Chondrocyte (in vitro differentiated cells): ENCODE measurements at places on chromosomes 3 and 15.

DNA sequence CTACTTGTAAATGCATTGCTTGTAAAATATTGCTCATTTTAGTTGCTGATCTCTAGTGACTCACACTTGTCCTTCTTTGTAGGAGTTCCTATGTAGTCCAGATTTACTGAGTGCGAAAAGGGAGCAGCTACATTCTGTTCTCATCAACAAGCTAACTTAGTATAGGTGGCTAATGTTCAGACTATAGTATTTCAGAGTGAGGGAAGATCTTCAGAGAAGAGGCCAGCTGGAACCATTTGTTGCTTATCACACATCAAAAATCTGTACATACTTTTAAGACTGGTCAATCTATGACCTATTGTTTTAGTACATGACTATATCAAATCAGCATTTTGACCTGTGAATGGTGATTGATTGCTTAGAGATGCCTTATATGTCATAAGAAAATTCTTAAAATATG is 71.3 kb upstream of the THSD4 start:
- DNase-seq: no peak

DNA sequence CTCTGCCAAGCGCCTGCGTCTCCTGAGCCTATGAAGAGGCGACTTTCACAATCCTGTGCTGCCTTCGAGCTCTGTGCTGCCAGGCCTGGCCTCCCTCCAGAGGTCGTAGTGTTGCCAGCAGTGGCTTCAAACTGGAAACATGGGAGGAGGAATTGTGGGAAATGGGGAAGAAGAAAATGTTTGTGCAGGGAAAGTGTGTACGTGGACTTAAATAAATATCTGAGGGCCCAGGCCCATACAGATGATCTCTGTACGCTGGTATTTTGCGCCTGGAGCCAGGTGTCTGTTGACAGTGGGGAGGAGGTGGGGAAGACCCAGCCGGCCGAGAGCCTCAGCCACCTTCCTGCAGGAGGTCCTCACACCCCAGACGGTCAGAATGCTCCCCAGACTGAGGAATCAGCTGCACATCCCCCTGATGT is 44.6 kb downstream of the ZBTB38 start:
- DNase-seq: no peak

DNA sequence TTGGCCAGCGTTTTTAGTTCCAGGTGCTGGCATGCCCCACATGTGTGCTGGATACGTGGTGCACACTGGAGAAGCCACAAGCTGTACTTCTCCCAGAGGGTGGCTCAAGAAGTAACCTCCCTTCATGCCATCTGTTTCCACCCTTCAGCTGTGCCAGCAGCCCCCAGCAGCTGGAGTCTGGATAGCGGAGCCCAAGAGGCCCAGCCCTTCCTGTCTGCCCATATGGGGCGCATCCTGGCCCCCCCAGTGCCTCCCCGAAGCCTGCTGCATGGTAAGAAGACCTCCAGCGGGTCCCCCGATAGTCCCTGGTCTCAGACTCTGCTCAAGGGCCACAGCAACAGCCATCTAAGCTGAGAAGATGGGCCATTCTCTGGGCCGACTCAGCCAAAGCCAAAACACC is 5.8 kb upstream of the MANF start:
- DNase-seq: no peak

DNA sequence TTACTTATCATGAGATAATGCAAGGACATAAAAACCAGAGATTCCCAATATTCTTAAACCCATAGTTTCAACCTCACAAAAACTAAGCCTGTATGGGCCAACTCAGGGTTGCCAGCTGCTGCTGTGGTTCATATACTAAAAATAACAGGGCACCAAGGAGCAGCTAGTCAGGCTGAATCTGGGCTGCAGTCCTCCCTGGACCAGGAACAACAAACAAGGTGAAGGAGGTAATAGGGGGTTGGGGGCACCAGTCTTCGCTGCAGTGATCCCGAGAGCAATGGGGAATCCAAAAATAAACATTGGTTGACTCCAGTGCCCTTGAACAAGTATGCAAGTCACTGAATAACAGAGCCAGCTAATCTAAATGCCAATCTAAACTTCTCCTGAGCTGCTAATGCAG is 108.9 kb downstream of the MECOM start:
- DNase-seq: no peak

DNA sequence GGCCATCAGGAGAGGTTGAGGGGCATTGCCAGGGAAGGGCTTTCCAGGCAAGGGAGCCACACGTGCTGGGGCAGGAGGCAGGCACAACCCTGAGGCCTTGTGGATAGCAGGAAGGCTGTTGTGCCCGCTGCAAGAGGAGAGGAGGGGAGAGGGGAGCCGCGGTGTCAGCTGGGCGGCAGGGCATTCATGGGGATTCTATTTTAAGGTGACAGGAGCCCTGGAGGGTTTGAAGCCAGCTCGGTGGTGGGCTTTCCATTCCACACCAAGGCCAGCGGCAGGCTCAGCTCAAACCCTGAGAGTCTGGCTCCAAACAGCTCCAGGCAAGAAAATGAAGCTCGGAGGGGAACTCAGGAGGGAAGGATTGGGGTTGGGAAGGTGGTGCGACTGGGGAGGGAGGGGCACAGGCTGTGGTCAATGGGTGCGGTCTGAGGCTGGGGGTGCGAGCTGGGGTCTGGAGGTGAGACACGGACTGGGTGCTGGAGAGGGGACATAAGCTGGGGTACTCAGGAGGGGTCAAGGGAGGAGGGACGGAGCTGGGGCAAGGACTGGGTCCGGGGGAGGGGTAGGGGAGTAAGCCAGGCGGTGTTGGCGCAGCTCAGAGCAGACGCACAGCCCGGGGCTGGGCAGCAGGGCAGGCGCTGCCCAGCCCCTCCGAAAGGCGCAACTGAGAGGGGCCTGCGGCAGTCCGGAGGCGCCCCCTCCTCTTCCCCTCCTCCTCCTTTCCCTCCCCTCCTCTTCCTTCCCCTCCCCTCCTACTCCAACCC is 43.4 kb downstream of the TPRA1 start:
- peak; percentile 64 for DNase-seq

GRCh38 chr15:80202016-80202315 is 49.2 kb downstream of the FAH start:
- DNase-seq: no peak

- DNase-seq: no peak
These were observed 148.4 kb downstream of the CNTN4 start for GRCh38 chr3:2246873-2247648.

GRCh38 chr3:152270937-152271336 is 2.2 kb downstream of the MBNL1 start:
- DNase-seq: no peak

DNA sequence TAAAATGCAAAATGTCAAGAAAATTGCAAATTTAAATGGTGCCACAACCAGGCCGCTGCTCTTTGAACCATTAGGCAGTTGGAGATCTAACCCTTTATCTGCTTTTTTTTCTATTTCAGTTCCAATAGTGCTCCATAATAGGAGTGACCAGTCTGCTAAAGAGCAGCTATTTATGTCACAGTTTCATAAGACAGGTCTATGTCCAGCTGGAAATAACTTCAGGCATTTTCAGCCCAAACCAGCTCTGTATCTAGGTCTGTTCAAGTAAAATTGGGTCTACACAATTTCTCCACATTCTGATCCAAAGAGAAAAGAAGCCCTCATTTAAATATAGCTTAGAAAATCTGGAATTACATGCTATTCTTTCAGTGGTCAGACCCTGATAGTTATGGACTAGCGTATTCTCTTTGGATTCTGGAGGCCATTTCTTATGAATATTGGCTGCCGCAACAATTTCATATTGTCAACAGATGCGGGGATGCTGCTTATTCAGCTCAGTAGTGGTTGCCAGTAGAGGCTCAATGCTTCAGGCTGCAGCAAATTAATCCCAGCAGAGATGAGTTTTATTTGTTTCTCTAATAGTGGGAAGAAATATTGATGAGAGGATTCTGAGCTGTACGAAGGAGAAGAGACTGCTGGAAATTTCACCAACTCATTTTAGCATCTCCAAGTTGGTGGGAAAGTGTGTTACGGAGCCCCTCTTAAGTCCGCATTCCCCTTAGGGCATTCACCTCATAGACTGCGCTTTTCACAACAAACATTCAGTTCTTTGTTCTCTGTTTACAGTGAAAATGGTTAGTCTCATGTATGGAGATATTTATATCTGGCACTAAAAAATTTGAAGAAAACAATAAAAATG is 887.0 kb downstream of the ROBO1 start:
- DNase-seq: no peak

- no peak for DNase-seq
These were observed 191.9 kb upstream of the TSC22D2 start for GRCh38 chr3:150216041-150216811.

- no peak for DNase-seq
These were observed 1004.3 kb upstream of the SEMA6D start for GRCh38 chr15:46713045-46713444.

- no peak for DNase-seq
These were observed 34.6 kb downstream of the MYO5C start for GRCh38 chr15:52261026-52261425.

GRCh38 chr3:118734664-118735063 is 300.0 kb downstream of the IGSF11 start:
- DNase-seq: no peak

DNA sequence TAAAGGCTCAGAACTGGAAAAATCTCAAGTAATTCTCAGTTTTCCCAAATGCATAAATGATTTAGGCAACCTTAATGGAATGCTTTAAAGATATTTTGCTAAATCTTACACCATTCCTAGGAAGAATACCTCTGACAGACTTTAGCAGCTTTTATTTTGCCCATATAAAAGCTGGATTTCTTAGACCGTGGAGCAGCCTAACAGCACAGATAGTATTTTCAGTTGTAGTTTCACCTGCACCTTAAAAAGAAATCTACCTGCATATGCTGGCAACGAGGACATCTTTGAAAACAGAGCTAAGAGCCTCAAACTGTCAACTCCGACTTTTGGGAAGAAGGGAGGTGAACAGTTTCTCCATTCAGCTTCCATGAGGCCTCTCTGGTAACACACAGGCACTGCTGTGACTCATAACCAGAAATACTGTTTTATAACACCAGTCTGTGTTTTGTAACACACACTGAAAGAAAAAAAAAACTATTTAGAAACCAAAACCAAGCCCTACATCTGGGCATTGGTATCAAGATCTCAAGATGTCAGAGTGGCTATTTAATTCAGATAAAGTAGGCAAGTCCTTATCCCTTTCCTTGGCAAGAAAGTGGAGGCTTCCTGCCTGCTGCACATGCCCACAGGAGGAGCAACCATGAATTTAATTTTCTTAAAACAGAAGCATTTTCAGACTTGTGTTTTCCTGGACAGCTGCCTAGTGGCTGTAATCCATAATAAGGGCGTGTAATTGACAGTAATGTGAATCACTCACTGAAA is 181.5 kb upstream of the ICE2 start:
- no peak for DNase-seq

DNA sequence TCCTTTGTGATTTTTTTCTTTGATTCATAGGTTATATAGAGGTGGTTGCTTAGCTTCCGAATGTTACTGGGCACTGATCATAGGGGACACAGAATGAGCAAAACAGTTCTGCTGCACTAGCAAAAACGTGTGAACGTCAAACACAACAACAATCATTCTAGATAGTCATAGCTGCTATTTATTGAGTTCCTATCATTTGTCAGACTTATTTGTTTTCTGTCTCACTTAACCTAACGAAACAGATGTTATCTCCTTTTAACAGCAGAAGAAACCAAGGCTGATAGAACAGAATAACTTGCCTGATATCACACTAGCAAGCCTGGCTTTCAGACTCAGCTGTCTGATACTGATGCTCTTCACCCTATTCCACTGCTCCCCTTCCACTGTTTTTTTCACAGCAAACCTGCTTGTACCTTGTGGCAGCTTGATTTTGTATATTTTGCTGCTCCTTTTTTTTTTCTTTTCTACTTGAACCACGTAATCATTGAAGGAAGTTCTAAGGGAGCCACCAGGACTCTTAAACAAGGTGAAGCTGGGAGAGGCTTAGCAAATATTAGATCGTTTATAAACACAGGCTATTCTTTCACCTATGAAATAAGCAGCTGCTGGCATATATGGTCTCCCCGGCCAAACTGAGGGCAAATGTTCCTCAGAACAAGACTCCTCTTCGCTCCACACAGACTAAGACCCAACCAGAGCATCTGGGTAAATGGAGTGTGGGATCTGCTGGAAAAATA is 78.8 kb downstream of the MCF2L2 start:
- DNase-seq: no peak
